ENCODE measurements at places on chromosomes 6 and 20.

DNA sequence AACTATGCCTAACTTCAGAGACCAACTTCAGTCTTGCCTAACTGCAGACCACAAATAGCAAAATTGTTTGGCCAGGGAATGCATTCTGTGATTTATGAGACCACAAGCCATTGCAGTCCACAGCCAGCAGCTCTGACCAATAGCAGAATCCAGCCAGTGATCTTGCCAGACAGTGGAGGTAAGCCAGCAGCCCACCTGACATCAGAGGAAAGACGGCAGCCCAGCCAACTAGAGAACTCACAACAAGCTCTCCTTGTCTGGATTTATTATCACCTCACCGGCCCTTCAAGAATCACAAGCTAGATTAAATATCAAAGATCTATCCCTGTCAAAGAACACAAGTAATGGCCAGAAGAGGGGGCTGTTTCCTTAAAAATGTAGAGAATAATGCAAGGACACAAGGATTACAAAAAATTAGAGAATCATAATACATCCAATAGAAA is 66.5 kb upstream of the SLC35F1 start:
- no peak for DNase-seq

GRCh38 chr6:41780551-41781365 is at the start of gene PRICKLE4:
Gene PRICKLE4, plus strand, starts transcription at chr6:41780782. Its CDS starts 2,692 bp downstream, at chr6:41783474.
- DNase-seq = no peak

GRCh38 chr6:170010665-170011203 is 259.3 kb downstream of the ERMARD start:
- no peak for DNase-seq

- DNase-seq = no peak
Measured at GRCh38 chr6:24251339-24251738, 106.5 kb downstream of the DCDC2 start.

DNA sequence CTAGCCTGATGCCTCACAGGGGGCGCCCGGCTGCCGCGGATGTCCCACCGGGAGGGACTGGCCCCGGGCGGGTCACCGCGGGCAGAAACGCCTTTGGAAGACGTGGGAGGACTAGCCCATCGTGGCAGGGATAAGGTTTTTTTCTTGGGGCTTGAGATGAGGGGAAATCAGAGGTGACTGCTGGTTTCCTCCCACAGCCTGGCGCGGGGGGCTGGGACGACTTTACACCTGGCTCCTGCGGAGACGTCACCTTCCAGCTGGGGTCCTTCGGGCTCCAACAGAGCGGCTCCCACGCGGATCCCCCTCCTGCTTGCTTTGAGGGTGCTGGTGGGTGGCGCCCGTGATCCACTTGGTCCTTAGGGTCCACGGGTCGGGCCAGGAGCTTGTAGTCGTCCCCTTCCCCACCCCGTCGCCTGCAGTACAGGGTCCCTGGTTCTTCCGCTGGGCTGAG is 11.4 kb downstream of the ULBP3 start:
- no peak for DNase-seq

- DNase-seq = no peak
Measured at GRCh38 chr6:154140743-154141142, 101.7 kb downstream of the OPRM1 start.

GRCh38 chr6:107737397-107737793 is 86.7 kb downstream of the SCML4 start:
- no peak for DNase-seq

DNA sequence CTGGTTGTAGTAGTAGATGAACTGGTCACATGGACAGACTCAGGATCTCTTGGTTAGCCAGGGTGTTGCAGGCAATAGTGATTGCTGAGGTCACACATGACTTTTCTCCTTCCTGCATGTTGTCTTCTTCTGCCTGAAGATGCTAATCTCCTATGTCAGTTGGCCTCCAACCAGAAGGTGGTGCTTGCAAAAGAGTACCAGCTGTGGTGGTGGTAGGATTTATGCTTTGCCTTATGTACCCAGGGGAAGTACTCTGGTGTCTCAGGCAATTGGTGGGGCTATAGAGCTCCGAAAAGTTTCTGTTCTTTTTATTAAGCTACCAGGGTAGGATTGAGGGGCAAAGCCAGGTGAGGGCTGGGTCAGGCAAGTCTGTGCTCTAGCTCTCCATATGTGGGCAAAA is 98.5 kb downstream of the CARMIL1 start:
- no peak for DNase-seq

DNA sequence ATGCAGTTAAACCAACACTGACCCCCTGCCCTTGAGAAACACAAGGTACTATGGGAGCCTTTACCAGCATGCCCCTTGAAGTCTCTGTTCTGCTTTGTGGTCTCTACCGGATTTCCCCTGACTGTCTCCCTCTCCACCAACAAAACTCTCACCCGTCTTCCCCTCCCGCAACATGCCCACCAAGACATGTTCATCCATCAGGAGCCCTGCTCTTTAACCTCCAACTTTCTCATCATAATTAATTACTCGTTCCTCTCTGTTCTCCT is 1.1 kb downstream of the ZNF165 start:
- DNase-seq = peak; percentile 3

- no peak for DNase-seq
Measured at GRCh38 chr20:8777911-8778310, 291.0 kb upstream of the PLCB4 start.

DNA sequence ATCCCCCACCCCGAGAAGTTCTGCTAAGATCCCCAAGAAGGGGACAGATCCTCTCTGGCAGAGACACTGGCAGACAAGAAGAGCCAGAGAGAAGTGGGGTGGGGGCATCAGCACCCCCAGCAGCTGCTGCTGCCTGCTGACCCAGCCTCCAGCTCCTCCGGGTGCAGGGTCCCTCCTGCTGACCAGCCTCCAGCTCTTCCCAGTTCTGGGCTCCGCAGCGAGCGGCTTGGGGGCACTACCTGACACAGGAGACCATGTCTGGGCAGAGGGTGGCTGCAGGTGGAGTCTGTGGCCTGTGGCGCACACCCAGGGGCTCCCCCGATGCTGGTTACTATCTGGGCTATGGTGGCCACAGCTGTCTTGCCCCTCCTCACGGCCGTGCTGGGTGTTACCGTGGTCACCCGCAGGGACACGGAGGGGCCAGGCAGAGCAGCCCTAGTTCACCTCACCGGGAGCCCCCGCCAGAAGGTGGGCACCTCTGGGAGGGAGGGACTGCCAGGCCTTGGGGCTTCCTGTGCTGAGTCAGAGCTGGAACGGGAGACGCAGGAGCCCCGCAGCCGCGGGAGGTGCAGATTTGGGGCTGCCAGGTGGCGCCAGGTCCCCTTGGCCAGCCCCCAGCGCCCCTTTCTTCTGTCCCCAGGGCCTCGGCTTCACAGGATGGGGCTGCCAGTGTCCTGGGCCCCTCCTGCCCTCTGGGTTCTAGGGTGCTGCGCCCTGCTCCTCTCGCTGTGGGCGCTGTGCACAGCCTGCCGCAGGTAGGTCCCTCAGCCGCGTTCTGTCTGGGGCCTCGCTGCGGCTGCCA is 630 bp downstream of the LIME1 start:
- peak; percentile 29 for DNase-seq

- no peak for DNase-seq
Measured at GRCh38 chr6:134094441-134094840, 42.0 kb upstream of the SLC2A12 start.

DNA sequence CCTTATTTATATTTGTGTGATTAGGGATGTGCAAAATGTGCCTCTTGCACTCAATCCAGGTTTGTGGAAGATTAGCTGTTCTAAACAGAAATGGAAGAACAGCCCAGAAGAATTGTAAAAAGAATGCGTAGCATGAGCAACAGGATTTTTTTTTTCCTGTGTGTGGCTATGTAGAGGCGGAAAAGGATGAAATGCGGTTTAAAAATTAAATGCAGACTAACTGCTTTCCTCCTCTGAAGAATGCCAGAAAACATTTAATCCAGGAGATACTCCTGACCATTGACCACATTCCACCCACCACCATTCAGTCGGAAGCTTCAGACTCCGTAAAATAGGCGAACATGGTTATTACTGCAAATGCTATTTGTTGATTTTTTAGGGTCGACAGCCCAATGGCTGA is 83.4 kb downstream of the BMP6 start:
- DNase-seq = no peak

- DNase-seq = no peak
Measured at GRCh38 chr6:117417851-117418250, 7.9 kb downstream of the ROS1 start.

DNA sequence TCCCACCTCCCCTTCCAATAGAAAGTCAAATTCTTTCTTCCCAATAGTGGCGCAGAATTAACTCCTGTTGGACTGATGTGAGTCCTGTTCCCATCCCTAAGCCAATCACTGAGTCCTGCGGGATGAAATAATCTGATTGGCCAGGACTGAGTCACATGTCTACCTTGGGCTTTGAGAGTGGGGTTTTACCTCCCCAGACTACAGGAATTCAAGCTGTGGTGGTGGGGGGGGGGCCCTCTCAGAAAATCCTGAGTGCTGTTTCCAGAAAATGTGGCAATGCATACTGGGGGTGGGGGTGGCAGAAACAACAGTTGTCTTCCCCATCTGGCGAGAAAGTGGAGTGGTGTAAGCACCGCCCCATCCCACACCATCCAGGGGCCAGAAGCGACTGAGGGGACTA is 65.7 kb downstream of the CTCFL start:
- no peak for DNase-seq

- no peak for DNase-seq
Measured at GRCh38 chr6:34602318-34603111, 46.4 kb upstream of the SPDEF start.

GRCh38 chr6:25326126-25326525 is 47.0 kb downstream of the CARMIL1 start:
- DNase-seq = no peak

DNA sequence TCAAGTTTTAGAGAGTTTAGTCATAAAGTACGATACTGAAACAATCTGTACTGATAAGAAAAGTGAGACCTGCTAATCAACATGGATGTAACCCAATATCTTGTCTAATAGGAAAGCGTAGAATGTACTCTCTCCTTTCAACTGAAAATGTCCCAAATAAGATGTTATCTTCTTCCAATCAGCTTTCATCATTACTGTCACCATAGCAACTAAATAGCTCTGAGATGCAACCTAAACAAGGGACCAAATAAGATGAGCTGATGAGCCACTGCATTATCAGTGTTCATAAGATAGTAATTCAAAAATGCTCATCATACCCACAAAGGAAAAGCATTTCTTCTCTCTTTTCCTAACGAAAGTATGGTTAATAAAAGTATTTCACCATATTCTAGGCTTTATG is 1108.3 kb upstream of the MAP3K7 start:
- no peak for DNase-seq

GRCh38 chr6:37029249-37029971 is 24.0 kb downstream of the FGD2 start:
- no peak for DNase-seq

- DNase-seq = no peak
Measured at GRCh38 chr6:11392778-11393507, 144.6 kb upstream of the TMEM170B start.

- no peak for DNase-seq
Measured at GRCh38 chr20:9332791-9333479, 181.5 kb upstream of the LAMP5 start.

- no peak for DNase-seq
Measured at GRCh38 chr6:45138765-45139164, 189.4 kb upstream of the RUNX2 start.

DNA sequence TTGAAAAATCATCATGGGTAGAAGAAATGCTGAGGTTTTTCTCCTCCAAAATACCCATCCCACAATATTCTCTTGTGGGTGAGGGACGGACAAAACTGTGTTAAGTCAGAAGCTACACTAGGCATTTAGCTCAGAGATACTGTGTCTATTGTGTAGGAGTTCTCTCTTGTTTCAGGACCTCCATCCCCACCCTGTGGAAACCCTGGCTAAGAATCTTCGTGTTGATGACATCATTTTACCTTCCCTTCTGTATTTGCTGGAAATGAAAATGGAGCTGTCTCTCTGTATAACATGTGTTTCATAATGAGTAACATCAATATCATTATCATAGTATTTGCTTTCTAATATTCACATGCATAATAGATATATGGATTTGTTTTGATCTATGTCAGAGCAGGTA is 1193.0 kb upstream of the CITED2 start:
- no peak for DNase-seq

DNA sequence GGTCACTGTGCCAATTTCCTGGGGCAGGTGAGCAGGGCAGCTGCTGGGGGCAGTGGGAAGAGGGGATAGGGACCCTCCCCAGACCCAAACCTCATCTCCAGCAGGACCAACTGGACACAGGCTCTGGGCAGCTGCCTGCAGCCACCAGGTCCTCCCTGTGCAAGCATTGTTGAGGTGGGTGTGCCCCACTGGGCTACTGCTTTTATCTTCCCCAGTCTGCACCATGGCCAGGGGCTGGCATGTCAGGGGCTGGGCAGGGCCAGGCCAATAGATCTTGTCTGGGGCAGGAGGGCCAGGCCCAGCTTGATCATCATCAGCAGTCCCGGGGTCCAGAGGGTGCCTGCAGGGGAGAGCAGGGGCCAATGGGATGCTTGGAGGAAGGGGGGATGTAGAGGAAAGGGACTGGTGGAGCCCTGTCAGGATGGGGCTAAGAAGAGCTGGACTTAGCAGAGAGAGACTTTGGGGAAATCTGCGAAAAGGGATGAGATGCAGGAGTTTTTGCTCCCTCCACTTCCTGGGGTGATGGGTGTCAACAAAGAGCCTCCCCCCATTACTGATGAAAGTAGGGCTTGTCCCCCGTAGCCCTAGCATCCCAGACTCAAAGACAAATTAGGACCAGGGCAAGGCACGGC is 5.7 kb downstream of the EBF4 start:
- no peak for DNase-seq

DNA sequence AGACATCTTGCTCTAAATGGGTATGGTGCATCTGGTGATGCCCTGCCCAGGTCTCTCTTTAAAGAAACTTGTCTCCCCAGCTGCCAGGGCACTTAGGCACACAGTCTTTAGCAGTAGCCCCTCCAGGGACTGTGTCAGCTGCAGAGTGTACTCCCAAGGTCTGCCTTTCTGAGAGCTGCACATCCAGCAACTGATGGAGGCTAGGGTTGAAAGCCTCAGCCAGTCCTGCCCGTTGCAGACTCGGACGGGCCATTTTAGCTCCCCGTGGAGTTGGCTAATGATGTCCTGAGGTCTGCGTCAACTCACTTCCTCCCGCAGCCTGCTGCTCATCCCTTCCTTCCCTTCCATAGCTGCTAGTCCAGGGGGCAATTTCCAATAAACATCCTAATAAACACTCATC is 381.8 kb downstream of the PTPRT start:
- DNase-seq = no peak

DNA sequence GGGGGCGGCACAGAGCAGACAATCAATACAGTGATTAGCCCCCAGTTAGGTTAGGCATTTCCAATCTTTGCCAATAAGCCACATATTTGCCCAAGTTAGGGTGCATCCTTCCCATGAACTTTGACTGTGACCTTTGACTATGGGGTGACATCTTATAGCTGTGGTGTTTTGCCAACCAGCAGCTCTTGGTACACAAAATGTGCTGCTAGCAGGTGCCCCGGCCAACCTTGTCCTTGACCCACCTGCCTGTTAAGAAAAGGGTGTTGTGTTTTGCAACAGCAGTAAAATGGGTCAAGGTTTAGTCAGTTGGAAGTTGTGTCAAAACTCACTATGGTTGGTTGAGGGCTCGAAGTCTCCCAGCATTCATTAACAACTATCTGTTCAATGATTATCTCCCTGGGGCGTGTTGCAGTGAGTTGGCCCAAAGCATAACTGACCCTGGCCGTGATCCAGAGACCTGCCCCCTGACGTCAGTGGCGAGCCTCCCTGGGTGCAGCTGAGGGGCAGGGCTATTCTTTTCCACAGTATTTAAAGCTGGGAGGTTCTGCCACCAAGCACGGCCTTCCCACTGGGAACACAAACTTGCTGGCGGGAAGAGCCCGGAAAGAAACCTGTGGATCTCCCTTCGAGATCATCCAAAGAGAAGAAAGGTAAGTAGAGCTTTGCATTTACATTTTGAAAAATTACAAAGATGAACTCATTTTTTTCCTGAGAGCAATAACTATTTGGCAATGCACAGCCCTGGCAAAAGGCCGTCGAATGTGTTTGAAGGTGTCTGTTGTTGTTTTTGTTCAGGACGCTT is at the start of gene PCK1:
PCK1 (plus strand) TSS at position 557 of the 802 bp plus-strand sequence. CDS start 302 bp downstream, outside the sequence.
- DNase-seq = no peak
